ENCODE measurements at places on chromosomes 5 and 9.

DNA sequence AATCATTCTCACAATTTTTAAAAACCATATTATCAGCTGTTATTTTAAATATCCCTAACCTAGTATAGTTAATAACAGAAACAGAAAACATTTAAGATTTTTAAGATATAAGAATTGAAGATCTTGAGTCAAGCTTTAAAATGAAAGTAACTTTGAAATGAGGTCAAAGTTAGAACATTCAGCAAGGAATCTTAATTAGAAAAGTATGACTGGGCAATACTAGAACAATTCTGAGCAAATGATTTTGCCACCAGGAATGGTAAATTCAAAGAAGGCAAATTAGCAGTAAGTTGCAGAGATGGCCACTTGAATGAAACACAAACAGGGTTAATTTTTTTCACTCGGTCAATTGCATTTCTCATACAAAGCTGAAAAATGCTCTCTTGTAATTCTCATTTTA, 117.9 kb downstream of the NXNL2 start:
- no peak for DNase-seq

- DNase-seq = no peak
These were observed 1.1 kb downstream of the DIAPH1 start for GRCh38 chr5:141617682-141618029.

GRCh38 chr5:66680221-66680620, 84.0 kb downstream of the MAST4 start:
- no peak for DNase-seq

DNA sequence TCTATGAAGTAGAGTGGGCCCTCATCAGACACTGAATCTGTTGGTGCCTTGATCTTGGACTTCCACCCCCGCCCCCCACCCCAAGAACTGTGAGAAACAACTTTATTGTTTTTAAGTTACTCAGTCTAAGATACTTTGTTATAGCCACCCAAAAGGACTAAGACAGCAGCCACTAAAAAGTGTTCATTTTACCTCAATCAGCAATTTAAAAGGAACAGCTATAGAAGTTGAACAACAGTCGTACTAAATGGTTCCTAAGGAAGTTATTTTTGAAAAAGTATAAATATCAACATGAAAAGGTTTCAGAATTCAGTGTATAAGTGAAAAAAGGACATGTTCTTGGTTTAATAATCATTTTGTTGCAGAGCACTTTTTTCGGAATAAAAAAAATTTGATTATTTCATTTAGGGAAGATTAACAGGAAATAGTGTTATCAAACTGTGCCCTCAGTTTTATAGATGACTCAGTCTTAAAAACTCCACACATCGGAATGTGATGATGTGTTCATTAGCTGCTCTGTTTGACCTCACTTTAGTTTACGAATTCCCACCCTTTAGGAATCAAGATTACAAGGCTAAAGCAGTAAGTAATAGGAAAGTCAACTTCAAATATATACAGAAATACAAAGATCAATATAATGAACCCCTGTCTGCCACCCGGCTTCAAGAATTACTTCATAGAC, 71.2 kb downstream of the MTAP start:
- no peak for DNase-seq

DNA sequence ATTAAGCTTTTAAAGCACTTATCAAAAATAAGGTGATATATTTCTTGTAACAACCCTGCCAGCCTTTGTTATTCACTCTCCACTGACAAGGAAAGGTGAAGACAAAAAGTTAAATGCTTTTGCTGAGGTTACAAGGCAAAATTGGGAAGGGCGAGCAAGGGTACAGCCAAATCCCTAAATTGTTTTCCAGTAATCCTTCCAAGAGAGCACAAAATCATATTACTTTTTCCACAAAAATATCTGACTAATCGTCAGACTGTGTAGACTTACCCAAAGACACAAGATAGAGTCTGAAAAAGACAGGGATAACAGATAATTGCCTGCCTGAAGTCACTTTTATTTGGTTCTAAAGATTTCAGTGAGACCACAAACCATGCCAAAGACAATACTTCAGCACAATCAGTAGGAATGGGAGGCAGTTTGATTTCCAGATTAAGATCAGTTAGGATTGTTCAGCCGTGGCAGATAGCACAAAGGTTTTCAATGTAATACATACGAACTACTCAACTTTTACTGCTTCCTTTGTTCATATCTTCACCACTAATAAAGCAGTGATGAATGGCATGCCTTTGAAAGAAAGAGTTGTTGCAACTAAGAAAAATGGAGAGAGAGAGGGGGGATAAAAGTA, 383.8 kb upstream of the TUSC1 start:
- no peak for DNase-seq

Data from tibial artery (tissue), 4 donors.